MV-4-11 (cell line): ENCODE measurements at places on chromosomes 1 and 21.
A peak's percentile ranks its signal among the peaks of the same experiment; 100 is the strongest.

GRCh38 chr1:73635021-73635420, 563.0 kb downstream of the LRRIQ3 start:
- DNase-seq = no peak

- DNase-seq = no peak
Measured at GRCh38 chr1:47808612-47809011, 188.6 kb downstream of the TRABD2B start.

DNA sequence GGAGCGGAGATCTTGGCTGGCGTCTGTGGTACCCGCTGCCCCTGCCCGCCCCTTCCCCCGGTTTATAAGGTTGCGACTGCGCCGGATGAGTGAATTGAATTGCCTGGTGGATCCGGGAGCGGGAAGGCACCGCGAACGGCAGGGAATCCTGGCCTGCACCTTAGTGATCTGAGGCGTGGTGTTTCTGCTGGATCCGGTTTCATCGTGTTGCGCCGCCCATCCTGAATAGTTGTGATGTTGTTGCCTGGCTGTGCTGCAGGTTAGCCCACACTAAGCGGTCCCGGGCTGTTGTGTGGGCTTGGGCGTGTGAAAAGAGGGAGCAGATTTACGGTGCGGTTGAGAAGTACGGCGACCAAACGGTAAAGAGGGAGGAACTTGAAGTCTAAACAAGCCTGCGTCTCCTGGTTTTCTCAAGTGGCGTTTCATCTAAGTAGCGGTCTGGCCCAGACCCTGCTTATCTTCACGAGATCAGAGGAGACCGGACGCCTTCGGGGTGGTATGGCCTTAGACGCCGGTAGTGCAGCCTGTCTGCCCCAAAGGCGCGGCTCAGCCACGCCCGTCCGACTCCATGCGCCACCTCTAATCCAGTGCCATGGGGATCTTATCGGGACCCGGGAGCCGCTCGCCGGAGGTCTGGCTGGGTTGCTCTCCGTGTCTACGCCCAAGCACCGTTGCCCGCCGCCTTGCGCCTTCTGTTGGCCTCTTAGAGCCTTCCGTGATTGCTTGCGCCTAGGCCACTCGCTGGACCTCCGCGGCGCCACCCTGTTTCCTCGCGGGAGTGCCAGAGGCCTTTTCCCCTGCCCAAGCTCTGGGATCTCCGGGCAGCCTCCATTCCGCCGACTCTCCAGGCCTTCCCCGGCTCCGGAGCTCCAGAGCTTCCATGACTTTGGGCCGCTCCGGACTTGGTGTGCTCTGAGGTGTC, 87.5 kb upstream of the RHOU start:
- DNase-seq = peak; percentile 46

DNA sequence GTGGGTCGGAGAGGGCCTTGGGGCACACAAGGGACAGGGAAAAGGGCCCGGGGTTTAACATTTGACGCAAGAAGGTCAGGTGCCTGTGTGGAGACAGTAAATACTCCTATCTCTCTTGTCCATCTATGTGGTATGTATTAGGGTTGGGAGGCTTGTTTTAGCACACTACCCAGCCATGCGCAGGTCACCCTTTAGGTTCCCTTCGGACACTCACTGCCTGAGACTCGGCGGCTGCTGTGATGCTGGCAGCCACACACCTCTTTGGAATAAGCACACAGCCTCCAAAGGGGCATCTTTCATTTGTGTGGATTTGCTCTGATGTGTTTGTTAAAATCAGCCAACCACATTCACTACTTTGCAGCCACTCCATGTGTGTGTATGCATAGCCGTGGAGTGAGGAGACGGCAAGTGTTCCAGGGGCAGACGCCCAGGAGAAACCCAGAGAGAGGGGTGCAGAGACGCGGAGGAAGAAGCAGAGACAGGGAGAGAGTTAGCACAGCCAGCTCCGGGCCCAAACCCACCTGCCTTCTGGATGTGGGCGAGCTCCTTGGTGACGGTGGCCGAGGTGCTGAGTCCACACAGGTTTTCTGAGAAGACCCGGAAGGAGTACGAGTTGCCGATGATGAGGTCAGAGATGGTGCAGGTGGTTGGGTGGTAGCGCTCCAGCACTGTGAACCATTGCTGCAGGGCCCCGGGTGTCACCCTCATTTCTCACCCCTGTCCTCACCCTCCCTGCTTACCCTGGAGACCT, 5.7 kb downstream of the MYBPH start:
- no peak for DNase-seq

DNA sequence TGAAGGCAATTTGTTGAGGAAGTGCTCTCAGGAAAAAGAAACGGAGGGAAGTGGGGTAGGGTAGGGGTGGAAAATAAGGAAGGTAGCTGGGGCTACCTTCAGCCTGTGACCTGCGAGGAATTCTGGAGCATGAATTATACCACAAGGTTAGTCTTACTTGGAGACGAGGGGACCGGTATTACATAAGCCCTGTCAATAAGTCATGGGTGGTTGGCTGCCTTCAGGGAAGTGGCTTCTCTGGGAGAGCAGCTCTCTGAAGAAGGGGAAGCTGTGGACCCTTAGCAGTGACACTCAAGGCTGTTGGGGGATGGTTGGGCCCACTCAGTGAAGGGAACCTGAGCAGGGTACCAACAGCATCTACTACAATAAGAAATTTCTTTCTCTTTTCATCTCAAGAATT, 111.3 kb downstream of the TNFSF18 start:
- peak; percentile 68 for DNase-seq

GRCh38 chr1:201884425-201884824, 4.3 kb upstream of the SHISA4 start:
- DNase-seq = no peak

DNA sequence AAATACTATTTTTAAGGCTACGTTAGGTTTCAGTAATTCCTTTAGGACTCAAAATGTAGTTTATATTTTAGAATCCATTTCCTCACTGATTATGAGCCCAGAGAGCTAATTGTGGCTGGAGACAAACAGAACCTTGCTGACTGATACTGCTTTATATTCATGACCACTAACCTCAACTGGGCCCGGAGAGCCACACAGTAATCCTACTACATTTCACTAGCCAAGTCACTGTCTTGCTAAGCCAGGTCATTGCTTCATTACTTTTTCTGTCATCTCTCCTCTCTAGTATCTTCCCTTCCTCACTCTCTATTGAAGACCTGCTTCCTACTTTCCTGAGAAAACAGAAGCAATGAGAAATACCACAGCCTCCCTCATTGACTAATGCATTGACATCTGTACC, 24.7 kb downstream of the IL23R start:
- peak; percentile 60 for DNase-seq

DNA sequence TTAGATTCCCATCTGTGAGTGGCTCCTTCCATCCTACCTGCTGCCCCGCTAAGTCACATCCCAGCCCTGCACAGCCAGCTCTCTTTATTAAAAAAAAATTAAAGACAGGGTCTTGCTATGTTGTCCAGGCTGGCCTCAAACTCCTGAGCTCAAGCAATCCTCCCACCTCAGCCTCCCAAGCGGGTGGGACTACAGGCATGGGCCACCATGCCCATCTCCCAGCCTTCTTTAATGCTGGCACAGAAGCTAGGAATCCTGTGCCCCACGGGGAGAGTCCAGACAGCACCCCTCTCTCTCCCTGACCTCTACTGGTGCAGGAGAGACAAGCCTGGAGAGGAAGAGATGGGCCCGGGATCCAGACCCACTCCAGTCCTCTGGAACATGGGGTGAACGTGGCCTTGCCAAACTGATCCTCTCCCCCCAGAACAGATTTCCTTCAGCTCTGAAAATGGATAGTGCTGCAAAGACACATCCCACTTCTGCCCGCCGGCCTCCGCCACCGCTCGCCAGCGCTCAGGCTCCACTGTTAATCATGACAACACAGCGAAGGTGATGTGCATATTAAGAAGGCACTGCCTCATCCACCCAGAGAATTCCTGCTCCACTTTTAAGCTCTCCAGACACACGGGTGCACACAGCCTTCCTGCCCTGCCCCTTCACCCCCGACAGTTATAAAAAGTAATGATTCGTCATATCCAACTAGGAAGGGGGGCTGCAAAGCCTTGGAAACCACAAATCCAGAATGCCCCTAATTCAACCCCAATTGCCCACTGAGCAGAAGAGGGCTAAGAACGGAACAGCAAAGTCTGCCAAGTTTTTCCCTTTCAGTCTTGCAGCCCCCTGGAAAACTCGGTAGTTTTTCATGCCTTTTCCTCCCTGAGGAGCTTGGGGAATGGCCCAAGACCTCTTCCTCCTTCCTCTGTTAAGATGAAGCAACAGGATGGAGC, 68.1 kb downstream of the MRPL37 start:
- DNase-seq = no peak

- DNase-seq = peak; percentile 6
Measured at GRCh38 chr21:32367158-32367557, 25.7 kb downstream of the URB1 start.

DNA sequence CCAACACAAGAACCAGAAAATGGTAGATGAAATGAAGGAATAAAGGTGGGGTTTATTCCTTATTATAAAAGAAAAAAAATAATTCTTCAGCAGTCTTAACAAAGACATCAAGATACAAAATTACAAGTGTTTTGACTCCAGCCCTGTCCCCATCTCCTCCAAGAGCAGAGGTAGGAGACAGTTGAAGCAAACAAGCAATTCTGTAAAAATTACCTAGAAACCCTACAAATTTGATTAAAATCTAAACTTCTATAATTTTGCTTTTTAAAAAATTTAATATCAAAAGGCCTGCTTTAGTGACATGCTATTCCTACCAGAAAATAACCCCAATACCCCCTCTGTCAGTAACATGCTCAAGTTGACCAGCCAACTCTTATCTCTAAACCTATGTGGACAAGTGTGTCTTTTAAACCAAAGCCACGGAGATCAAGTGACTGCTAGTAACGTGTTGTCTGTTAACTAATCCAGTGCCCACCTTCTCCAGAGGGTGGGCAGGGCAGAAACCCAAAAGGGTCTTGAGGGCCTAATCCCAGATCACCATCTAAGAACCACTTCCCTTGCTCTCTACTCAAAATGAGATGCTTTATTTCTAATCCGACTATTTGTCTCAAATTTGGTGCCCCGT, 8.4 kb downstream of the GLUL start:
- no peak for DNase-seq

- DNase-seq = no peak
Measured at GRCh38 chr1:52904927-52905698, 16.4 kb downstream of the ECHDC2 start.

GRCh38 chr21:33569991-33570390, 18.5 kb downstream of the DONSON start:
- DNase-seq = no peak

DNA sequence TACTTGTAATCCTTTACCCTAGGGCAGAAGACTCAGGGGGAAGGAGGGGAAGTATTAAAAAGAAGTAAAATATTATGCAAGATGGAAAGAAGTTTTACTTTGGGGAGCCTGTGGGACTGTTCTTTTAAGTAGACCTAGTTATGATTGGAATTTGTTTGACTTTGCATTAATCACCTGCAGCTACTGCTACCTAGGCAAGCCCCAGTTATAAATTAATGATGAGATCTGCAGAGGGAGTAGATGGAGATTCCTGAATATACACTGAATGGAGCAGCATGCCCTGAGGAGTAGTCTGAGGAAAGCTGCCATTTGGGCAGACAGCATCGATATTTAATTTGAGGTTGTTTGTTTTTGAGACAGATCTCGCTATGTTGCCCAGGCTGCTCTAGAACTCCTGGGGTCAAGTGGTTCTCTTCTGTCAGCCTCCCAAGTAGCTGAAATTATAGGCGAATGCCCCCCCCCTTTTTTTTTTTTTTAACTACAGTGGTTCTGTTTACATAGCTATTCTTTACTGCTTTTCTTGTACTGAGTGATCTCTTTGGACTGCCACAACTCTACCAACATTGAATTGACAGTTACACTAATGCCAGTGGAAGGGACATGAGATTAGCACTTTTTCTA, 81.4 kb upstream of the SERTAD4 start:
- DNase-seq = no peak

DNA sequence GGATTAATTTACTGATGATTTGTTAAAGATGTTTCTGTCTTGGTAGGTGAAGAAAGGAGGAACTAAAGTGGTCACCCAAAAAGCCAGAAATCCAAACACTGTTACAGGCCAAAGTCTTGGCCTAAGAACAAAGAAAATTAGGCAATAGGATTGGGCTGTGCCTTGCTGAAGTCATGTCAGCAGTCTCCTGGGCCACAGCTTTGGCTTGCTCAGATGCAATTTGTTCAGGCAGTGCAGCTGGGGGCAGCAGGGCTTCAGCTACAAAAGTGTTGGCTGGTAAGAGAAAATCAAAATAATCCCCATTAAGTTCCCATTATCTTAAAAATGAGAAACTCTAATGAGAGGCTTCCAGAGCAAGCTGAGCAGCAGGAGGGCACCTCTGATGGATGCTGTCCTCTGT, 14.0 kb upstream of the RAP1A start:
- DNase-seq = peak; percentile 69

DNA sequence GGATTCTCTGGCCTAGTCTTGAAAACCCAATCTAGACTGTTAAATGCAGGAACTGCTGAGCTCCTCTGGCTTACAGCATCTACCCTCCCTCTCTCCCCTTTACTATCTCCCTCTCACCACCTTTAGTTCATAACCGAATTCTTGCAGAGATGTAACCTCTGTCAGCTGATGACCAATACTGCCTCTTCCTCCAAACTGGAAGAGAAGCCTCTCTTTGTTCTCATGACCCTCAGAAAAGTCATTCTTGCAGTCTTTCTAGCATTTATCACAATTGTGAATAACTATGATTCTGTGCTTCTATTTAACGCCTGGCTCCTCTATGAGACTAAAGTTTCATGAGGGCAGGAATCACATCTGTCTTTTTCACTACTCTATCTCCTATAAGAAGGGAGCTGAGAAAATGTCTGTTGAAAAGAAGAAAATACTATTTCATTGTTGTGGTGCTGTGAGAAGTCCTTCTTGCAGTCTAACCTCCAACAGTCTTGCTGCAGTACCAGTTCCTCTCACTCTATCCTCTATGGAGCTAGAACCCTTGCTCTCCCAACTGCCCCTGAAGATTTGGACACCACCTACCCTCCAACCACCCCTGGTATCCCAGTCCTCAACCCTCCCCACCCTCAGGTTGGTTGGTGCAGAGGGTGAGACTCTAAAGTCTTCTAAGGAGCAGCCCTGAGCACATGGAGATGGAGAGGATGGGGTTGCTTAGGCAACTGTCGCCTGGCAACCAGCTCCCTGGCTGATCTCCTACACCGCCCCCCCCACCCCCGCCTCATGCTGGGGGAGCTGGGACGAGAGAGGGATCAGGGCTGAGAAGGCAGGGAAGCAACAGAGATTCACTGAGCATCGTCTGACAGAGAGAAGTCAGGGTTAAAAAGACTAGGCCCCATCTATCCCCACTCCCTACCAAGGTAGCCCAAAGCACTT, 13.9 kb downstream of the MEF2D start:
- no peak for DNase-seq

- no peak for DNase-seq
Measured at GRCh38 chr1:178538192-178538916, 25.4 kb downstream of the TEX35 start.
